Hypothalamus (tissue), 51 donors: ENCODE measurements at places on chromosomes 11 and 22.

DNA sequence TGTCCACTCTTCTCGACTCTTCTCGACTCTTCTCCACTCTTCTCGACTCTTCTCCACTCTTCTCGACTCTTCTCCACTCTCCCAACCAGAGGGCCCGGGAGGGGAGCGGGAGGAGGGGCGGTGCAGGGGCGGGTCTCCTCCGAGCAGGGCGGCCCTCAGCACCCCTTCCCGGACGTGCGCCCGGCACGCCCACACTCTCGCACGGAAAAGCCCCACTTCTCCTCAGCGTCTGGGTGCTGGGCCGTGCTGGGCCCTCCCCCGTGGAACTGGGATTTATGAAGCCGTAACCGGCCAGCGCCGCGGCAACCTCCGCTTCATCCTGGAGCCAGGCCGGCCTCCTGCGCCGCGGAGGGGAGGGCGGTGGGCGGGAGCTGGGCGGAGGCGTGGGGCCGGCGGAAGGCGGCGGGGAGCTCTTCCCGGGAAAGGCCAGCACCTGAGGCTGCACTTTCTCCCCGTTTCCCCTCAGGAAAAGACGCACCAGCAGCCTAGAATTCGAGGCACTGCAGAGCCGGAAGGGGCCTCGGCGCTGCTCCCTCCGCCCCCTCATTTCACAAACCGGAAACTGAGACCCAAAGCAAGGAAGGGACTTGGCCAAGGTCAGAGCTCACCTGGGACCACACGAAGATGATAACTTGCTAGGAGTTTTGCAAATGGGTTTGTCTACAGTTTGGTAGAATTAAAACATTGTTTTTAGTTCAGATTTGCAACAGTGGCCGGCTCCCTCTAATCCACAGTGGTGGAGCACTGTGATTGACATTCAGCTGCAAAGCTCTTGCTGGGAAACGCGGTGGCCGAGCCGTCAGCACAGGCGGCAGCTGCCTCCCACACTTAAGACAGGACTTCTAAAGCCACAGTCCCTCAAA is 31.6 kb upstream of the JAM3 start:
- peak; percentile 54 for DNase-seq

GRCh38 chr11:10322830-10323792 is 18.2 kb downstream of the ADM start:
- no peak for DNase-seq

GRCh38 chr22:36840106-36840505 is 20.7 kb upstream of the NCF4 start:
- DNase-seq: no peak

DNA sequence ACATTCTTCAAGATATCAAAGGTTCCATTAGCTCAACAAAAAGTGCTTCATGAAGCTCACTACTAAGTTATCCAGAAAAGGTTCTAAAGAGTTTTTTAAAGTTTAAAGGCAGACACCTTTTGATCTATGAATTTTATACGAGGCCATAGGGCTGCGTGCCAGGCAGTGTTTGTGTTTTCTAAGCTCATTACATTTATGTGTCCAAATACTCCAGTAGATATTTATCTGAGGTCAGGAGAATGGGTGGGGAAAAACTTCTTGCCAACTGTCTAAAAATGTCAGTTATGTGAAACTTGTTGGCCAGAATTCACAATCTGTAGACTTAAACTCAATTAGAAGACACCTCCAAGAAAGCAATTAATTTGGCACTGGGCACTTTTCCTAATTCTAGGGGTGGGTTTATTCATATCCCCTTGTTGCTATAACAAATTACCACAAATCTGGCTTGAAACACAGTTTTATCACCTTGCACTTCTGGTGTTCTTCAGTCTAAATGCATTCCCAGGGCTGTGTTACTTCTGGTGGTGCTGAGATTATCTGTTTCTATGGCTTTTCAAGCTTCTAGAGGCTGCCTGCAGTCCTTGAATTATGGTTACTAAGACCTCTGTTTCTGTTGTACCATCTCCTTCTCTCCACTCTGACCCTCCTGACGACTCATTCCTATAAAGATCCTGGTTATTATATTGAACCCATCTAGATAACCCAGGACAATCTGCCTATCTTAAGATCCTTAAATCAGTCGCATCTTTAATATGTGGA is 1030.4 kb upstream of the CNTN5 start:
- no peak for DNase-seq

GRCh38 chr22:48318575-48319320 is 1508.9 kb downstream of the BRD1 start:
- DNase-seq: no peak

DNA sequence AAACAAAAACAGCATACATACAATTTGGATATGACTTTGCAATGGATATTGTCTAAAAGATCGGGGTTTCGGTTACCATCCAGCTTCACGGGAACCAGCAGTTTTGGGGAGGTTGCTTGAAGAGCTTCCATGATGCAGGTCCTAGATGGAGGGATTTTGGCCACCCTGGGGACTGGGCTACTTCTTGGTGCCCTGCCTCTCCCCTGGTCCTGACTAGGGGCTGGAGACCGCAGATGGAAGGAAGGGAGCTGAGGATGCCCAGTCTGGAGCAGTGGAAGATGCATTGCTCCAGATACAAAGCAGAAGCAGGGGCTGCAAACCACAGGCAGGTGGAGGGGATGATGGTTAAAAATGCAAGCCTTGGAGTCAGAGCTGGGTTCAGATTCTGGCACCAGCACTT is 13.5 kb downstream of the SOX10 start:
- DNase-seq: no peak

- DNase-seq: no peak
Observed at GRCh38 chr11:131687291-131688047, 317.1 kb downstream of the NTM start.

DNA sequence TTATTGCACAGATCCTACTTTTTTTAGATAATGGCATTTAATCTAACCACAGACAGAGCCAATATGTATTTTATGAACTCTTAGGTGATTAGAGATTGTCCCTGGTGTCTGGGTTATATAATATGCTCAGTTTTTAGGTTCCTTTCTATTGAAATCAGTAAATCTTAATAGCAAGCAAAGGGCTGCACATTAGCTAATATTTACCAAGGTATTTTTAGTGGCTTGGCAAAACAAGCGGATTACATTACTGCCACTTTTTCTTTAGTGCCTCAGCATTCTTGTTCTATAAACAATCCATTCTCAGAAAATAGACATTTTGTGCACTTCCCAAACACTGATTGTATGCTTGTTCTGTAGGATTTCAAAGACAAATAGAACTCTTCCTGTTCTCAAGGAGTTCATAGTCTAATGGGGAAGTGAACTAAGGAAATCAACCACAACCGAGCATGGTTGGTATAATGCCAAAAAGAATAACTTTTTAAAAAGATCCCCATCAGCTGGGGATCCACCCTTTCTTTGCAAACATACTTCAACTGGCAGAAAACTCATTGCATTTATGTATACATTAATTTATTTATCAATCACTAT is 23.8 kb downstream of the KCNJ1 start:
- no peak for DNase-seq

DNA sequence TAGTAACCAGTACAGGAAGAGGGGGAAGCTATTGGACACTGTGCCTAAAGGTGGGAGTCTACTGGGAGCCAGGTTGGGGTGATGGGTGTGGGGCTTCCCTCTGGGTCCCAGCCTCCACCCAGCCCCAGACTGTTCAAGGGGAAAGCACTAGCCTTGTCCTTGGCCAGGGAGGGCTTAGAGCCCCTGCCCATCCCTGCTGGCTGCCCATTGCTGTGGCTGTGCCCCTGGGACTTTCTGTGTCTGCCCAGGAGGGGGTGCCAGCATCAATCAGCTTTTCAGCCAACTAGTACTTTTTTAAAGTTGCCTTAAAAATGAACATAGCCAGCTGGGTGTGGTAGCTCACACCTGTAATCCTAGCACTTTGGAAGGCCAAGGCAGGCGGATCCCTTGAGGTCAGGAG is 19.9 kb downstream of the INCENP start:
- DNase-seq: no peak

- DNase-seq: no peak
Observed at GRCh38 chr11:126115127-126115495, 52.4 kb upstream of the CDON start.

DNA sequence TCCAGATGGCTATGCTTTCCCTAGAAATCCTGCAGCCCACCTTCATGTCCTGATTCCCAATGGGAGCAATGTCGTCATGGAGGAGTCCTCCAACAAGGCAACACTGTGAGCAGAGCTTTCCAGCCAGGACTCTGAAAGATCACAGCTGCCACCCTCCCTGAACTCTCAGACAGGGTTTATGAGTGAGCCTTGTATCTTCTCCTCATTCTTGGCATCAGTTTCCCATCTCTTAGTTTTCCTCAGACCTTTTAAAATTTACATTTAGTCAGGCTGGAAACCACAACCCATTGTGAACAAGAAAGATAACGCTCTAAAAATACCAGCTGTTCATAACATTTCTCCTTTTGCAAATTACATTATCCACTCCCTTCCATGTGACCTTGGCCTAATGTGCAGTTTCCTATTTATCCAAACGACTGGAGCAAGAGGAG is 15.6 kb upstream of the LYVE1 start:
- no peak for DNase-seq

GRCh38 chr11:104152941-104153505 is 10.9 kb downstream of the PDGFD start:
- DNase-seq: no peak

DNA sequence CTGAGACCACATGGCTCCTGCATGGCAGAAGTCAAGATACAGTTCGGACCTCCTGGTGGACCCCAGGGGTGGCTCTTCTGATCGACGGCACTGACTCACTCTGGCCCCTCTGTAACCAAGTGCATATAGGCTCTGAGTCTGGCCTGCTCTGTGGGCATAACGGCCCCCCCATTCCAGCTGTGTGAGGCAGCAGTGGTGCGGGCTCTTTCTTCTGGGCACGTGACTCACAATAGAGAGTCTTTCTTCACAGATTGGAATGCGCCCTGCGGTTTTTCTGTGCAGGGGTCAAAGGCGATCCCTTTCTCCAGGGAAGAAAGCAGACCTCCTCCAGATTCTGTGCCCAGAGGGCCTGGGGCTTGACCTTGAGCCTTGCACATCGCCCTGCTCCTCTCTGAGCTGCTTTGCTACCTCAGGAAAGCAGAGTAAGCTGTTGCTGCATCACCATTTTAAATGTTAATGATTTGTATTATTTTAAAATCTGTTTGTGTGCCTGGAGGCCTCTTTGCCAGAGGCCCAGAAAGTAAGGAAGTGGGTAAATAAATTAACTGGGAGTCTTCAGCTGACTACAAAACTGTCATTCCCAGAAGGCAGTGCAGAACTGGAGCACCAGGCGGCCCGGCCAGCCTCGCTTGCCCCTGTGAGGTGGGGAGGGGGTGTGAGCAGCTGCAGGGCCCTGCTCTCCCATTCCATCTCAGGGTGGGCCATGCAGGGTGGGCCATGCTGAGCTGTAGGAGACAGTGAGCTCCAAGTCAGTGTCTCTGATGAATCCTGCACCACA is 199.0 kb downstream of the GRIK4 start:
- no peak for DNase-seq

GRCh38 chr11:17686231-17686980 is 33.0 kb upstream of the MYOD1 start:
- DNase-seq: no peak

GRCh38 chr11:132665205-132665604 is 867.1 kb downstream of the OPCML start:
- no peak for DNase-seq

GRCh38 chr11:106989078-106989455 is 29.2 kb downstream of the GUCY1A2 start:
- no peak for DNase-seq
